Fibroblast of skin of left biceps (primary cell): ENCODE measurements at places on chromosomes 5 and 9.

DNA sequence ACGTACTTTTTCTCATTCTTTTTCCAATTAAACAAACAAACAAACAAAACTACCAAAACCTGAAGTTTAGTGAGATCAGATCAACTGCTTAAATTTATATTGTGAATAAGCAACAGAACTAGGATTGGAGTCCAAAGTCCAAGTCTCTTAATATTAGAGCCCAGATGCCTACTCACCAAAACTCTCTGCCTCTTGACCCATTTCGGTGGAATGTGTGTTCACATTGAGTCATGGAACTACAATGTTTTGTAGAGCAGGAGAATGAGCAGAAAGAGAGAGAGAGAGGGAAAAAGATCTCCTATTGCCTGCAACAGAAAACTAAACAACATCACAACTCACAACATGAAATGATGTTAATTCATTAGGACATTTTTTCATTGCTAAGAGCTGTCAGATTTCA lies 751.1 kb downstream of the TLR4 start:
- no peak for DNase-seq

GRCh38 chr9:133894377-133895321 lies 97.5 kb downstream of the VAV2 start:
- no peak for DNase-seq

DNA sequence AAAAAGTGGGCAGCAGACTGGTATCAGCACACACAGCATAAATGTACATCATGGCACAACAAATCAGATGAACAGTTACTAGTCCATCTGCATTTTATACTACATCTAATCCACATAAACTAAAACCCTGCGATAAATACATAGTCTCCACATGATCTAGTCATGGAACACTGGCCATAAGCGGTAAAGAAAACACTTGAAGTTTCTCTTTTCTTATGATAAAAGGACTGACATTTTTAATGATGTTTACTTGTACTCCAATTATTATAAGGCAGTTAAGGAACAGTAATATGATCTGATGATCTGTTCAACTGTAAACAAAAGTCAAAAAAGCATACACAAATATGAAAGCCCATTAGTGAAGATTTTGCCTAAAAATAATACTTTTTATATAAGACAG lies 112.5 kb downstream of the MPDZ start:
- DNase-seq: no peak

DNA sequence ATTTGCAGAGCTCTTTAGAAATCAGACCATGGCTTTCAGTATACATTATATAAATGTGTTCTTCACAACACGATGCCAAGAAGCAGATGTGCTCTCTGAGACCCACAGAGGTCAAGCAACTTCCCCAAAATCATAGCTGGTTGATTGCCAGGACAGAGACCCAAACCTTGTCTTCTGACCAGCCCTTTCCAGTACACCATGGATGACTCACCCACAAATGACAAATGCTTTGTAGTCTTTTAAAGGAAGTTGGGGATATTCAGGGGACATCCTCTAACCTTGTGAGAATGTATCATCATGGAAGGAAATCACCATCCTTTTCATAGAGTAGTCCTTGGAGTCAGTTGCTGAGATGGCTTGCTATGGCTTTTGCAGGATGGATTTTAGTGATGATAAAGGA lies 30.1 kb downstream of the ZNF462 start:
- no peak for DNase-seq

GRCh38 chr9:97599314-97599846 lies 33.8 kb downstream of the TSTD2 start:
- no peak for DNase-seq

- DNase-seq: no peak
These were observed 109.2 kb downstream of the GAPVD1 start for GRCh38 chr9:125370786-125371185.

- DNase-seq: no peak
These were observed 16.5 kb upstream of the QRFP start for GRCh38 chr9:130912932-130913598.

DNA sequence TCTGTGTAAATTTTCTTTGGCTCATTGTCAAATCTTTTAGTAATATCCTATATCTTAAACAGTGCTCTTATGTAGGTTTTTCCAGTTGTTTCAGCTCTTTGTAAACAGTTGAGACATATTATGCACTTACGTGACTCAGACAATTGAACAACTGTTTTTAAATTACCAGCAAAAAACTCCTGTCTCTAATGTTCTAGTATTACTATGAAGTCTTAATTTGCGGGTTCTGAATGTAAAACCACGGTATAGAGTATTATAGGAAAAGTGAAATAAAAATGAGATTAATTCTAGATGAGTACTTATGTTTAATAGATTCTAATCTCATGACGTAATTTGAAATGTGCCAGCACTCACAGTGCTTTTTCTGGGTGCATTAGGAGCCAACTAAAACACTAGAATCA lies 136.0 kb downstream of the GDNF start:
- DNase-seq: no peak

GRCh38 chr5:64864171-64864570 lies 95.4 kb downstream of the CWC27 start:
- no peak for DNase-seq

GRCh38 chr5:1893754-1894153 lies 11.0 kb upstream of the IRX4 start:
- DNase-seq: no peak

- DNase-seq: no peak
These were observed 24.1 kb downstream of the SAR1B start for GRCh38 chr5:134608555-134608954.

DNA sequence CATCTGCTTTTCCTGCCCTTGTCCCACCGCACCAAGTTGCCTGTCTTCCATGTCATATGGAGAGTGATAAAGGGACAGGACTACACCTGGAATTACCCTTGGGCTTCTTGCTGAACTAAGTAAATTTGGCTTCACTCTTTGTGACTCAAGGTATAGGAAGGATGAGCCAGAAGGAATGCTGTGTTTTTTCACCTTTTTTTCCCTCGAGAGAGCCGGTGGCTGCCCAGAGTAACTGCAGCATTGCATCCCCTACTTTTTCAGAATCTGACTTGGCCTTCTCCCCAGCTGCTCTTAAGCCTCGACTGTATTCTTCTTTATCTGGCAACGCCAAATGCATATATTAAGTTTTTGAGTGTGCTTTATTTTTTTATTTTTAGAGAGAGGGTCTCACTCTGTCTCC lies 38.4 kb downstream of the RCL1 start:
- DNase-seq: no peak

DNA sequence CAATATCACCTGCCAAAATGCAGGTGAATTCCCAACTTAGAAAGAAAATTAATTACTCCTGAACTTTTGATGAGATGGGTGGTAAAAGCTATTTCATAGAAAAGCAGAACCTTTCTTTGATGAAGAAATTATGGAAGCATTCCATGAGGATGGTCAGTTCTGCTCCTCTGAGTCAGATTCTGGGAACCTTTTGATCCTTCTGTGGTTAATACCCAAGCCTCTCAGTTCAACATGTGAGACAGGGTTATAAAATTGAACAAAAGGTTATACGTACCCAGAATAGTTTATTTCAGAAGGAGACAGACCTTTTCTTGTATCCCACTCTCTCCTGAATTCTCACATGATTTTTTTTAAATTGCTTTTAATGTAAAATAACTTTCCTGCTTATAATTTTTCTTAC lies 767.6 kb upstream of the ADAMTS16 start:
- no peak for DNase-seq

- no peak for DNase-seq
These were observed 141.7 kb downstream of the SYK start for GRCh38 chr9:90943341-90943740.

DNA sequence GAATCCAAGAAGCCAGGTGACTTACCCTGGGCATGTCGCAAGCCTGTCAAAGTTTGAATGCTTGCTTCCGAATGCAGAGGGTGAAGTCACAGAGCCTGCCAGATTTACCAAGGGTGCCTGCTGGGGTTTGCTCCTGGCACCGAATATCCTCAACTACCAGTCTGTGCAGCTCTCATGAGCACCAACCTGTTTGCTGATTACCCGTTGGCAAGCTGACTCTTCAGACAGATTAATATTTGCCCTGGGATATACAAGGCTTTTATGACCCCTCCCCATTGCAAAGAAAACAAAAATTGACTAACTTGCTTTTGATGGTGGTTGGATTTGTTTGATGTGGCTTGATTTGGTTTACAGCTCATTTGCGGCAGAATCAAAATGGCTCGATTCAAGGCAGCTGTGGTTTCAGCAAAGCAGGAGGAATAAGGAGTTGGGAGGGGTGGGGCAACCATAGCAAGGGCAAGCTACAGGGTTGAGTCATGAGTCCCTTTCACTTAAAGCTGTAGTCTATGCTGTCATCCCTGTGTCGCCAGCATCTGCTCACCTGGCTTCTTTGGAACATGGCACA lies 82.3 kb upstream of the AGXT2 start:
- no peak for DNase-seq

- DNase-seq: no peak
These were observed 123.8 kb downstream of the TMEM174 start for GRCh38 chr5:73296772-73297171.

- DNase-seq: peak; percentile 40
These were observed 1.2 kb upstream of the GCNT4 start for GRCh38 chr5:75053304-75054133.

DNA sequence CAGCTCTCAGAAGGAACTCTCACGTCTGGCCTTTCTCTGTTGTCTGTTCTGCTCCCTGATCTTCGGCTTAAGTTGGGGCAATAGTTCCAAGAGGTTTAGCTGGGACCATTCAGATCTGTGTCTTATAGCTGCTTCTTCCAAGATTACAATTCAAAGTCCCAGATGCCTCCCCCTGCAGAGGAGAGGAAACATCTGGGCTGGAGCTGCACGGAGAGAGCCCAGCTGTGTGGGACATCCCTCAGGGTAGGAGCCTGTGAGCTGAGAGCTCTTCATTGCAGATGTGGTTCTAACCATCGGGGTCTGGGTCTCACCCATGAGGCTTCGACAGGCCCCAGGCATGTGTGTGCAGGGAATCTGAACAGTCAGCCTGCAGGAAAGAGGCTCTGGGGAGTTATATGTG lies 9.0 kb upstream of the PHF19 start:
- DNase-seq: no peak

DNA sequence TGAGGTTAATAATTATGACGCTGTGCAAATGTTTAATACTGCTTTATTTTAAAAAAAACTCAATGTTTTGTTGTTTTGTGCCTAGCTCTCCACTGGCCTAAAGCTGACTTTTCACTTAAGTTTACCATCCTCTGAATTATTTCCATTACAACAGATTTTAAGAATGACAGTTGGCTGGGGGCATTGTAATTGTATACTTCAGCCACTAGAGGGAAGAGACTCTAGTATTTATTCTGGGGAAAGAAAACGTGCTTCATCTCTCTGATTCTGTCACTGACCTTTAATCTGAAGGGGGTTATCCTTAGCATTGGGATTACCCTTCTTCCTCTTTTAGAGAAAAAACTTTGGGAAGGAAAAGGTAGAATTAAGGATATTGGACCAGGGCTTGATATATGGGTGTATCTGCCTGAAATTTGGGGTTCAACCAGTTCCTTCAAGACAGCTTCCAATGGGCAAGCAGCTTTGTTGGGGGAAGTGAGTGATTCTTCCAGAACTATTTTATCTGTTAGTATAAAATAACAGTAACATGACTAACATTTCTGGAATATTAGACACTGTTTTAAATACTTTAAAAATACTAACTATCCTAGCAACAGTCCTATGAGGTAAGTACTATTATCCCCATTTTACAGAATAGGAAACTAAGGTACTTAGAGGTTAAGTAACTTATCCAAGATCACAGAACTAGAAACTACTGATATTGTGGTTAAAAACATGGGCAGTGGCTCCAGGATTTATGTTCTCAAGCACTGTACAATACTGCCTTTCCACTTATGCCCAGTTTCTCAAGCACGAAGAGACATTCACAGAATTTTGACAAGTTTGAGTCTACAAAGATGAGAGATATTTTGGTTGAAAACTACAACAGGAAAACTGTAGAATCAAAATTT lies 208.4 kb downstream of the CD180 start:
- no peak for DNase-seq

- DNase-seq: no peak
These were observed 41.6 kb upstream of the PITX1 start for GRCh38 chr5:135075621-135076020.

DNA sequence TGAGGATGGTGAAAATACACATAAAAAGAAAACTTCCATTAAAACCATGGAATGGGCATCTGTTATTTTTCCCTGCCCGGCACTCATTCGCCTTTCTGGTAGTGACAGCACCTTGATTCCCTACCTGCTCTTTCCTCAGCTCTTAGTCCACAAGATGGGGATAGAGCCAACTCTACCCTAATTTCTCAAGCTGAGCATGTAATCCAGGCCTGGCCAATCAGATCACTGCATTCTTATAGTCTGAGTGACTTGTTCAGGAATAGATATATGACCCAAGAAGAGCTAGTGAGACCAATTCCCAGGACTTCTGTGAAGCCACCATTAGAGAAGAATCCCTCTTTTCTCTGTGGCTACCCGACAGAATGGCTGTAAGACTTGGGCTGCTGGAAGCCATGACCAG lies 58.1 kb downstream of the TSSK1B start:
- no peak for DNase-seq

GRCh38 chr9:92807757-92808725 lies 43.4 kb upstream of the BICD2 start:
- no peak for DNase-seq

- DNase-seq: no peak
These were observed 218.2 kb upstream of the ADAMTS16 start for GRCh38 chr5:4921929-4922328.

- DNase-seq: no peak
These were observed 127.8 kb upstream of the DHFR start for GRCh38 chr5:80782626-80783025.

DNA sequence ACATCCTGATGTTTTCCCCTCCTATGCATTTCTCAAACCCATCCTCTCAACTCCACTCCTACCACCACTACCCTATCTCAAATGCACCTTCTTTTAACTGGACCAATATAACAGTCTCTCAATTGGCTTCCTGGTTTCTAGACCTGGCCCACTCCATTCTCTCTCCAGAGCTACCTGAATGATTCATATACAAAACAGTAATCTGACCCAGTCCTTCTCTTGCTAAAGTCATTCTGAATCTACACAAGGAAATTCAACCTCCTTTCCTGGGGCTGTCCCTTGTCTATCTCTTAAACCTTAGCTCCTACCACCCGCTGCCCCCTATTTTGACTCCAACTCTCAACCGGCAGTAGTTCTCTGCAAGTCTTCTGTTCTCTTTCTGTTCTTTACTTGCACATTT lies 97.2 kb downstream of the PCSK1 start:
- no peak for DNase-seq

- no peak for DNase-seq
These were observed 102.2 kb upstream of the CHD1 start for GRCh38 chr5:99030906-99031440.
